ENCODE measurements at places on chromosomes 1 and 21.

GRCh38 chr1:109781806-109782205, 18.1 kb upstream of the EPS8L3 start:
- peaks cover 15% of the 10 kb centered on the region for H3K4me1 ChIP-seq
- no peak overlapping the region for H3K4me3 ChIP-seq
- no peak for DNase-seq
- no peaks in the 10 kb centered on the region for H3K36me3 ChIP-seq

GRCh38 chr1:97212671-97213070, 491.1 kb downstream of the PTBP2 start:
- H3K36me3 ChIP-seq, result no peaks in the 10 kb centered on the region
- H3K27ac ChIP-seq, result no peak overlapping the region
- no peak overlapping the region for H3K4me3 ChIP-seq
- H3K27me3 ChIP-seq, result no peaks in the 10 kb centered on the region
- DNase-seq, result no peak

DNA sequence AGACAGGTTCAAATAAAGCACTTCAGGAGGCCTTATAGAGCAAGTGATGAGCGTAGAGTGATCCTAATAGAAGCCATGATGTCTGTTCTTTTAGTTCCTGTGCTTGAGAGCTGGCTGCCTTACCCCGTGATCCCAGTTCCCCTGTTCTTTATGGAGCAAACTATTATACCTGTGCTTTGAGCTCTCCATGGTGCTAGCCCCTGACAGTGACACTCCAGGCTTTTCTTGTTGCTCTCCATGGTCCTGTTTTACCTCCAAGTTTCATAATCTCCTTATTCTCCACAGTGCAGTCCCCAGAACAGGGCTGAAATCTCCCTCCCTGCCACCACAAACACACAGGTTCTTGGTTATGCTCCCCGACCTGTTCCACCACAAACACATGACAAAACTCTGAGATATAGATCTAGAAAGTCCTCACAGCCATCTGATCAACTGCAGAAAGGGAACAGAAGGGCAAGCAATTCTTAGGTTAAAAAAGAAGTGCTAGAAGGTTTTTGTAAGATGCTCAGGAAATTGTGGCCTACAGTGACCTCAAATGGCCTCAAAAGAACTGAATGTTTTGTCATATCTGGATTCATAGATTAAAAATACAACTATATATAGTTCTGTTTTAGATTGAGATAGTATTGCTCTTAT, 6.0 kb downstream of the CADM3 start:
- DNase-seq, result peak; percentile 67
- H3K4me3 ChIP-seq, result no peak overlapping the region
- H3K36me3 ChIP-seq, result no peaks in the 10 kb centered on the region
- H3K27me3 ChIP-seq, result peaks cover 43% of the 10 kb centered on the region
- H3K27ac ChIP-seq, result no peak overlapping the region
- no peaks in the 10 kb centered on the region for H3K4me1 ChIP-seq

DNA sequence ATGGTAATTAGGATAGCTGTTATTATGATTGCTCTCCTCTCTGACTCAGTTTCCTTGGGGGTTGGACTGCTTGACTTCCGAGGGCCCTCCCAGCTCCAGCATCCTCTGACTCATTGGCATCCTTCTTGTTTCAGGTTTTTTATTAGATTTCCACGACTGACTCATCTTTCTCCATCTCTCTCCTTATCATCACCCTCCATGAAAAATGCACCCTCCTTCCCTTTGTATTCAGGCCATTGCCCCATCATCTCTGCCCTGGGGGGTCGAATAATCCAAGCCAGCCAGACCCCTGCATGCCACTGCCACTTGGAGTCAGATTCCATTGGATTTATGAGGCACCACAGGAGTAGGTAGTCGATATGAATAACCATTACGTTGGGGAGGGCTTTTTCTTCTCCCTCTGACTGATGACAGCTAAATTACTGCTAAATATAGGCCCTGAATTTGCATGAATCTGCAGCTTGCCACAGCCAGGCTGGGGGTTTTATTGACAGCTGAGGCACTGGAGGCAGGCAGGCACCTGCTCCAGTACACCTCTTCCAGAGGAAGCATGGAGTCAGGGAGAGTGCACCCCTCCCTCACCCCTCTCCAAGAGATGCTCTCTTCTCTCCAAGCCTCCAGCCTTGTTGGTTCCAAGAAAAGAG, 91.7 kb downstream of the C1orf94 start:
- no peaks in the 10 kb centered on the region for H3K36me3 ChIP-seq
- H3K4me3 ChIP-seq, result no peak overlapping the region

DNA sequence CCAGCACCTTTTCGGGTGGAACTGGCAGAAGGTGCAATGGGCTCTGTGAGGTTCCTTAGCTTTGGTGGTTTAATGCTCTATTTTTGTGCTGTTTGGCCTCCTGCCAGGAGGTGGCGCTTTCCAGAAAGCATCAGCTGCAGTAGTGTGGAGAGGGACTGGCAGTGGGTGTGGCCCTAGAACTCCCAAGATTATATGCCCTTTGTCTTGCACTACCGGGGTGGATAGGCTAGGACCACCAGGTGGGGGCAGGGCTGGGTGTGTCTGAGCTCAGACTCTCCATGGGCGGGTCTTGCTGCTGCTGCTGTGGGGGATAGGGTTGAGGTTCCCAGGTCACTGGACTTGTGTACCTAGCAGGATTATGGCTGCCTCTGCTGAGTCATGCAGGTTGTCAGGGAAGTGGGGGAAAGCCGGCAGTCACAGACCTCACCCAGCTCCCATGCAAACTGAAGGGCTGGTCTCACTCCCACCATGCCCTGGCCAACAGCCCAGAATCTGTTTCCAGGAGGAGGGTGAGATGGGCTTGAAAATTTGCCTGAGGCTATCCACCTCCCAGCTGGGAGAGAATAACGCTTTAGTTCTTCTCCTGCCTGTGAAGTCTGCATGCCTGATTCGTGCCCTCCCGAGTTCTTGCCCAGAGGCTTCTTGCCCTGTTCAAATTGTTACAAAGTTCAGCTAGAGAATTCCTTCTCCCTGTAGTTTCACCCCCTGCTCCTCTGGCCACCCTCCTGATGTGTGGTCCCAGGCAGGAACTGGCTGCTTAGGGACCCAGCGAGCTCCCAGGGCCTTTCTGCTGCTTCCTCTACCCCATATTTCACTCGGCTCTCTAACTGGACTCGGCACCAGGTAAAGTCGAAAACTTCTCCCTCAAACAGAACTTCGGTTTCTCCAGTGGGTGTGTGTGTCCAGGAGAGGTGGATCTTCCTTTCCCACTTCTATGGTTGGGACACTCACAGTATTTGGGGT, 76.5 kb upstream of the BTG3 start:
- no peak overlapping the region for H3K4me3 ChIP-seq
- peaks cover 4% of the 10 kb centered on the region for H3K27me3 ChIP-seq
- peaks cover 4% of the 10 kb centered on the region for H3K36me3 ChIP-seq
- H3K27ac ChIP-seq, result peak overlapping the region; percentile 29
- H3K4me1 ChIP-seq, result peaks cover 46% of the 10 kb centered on the region

DNA sequence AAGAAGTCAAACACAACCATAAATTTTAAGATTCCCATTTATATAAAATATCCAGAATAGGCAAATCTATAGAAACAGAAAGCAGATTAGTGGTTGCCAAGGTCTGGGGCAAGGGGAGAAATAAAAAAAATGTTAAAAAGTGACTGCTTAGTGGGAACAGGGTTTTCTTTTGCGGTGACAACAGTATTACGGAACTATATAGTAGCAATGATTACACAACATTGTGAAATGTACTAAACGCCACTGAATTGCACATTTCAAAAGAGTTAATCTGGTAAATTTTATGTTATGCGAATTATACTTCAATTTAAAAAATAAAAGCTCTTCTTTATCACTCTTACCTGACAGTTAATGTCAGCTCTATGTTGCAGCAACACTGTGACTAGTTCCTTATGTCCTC, 105.2 kb downstream of the ACBD6 start:
- H3K27me3 ChIP-seq, result no peaks in the 10 kb centered on the region
- H3K36me3 ChIP-seq, result peaks cover 26% of the 10 kb centered on the region
- H3K4me1 ChIP-seq, result no peaks in the 10 kb centered on the region
- H3K27ac ChIP-seq, result no peak overlapping the region

DNA sequence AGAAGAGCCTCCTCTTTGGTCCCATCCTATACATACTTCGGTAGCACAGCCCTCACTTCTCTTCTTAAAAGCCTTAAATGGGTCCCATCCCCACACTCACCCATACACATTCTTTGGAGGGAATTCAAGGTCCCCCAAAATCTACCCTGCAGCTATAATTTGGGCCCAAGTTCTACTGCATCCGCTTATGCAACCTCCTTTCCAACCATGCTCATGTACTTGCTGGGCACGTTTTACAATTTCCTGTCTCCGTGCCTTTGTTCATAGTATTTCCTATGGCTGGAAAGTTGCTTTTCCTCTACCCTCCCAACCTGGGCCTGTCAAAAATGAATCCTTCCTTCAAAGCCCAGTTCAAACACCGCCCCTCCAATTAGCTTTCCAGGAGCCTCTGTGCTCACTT, 99.7 kb downstream of the SLC45A1 start:
- H3K4me3 ChIP-seq, result no peak overlapping the region
- H3K27me3 ChIP-seq, result no peaks in the 10 kb centered on the region
- H3K27ac ChIP-seq, result peak overlapping the region; percentile 78
- H3K36me3 ChIP-seq, result peaks cover 43% of the 10 kb centered on the region
- no peak for DNase-seq

GRCh38 chr1:87428367-87428766, 99.7 kb downstream of the LMO4 start:
- no peak overlapping the region for H3K27ac ChIP-seq
- no peak for DNase-seq
- peaks cover 12% of the 10 kb centered on the region for H3K27me3 ChIP-seq
- no peaks in the 10 kb centered on the region for H3K36me3 ChIP-seq

DNA sequence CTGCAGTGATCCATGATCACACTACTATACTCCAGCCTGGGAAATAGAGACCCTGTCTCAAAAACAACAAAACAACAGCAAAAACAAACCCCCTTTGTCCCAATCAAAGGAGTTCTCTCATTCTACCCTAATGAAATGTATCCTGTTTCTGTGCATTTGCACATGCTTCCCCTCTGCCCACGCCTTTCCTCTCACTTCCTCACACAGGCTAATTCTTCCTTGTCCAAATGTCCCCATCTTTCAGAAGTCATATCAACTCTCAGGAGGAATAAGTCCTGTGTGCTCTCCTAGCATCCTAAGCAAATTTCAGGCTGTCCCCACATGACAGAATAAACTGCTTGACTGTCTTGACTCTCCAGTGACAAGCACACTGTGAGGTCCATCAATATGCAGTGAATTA, 8.1 kb upstream of the ATP1B1 start:
- DNase-seq, result no peak
- H3K27me3 ChIP-seq, result peaks cover 13% of the 10 kb centered on the region
- H3K4me3 ChIP-seq, result no peak overlapping the region
- no peak overlapping the region for H3K27ac ChIP-seq

DNA sequence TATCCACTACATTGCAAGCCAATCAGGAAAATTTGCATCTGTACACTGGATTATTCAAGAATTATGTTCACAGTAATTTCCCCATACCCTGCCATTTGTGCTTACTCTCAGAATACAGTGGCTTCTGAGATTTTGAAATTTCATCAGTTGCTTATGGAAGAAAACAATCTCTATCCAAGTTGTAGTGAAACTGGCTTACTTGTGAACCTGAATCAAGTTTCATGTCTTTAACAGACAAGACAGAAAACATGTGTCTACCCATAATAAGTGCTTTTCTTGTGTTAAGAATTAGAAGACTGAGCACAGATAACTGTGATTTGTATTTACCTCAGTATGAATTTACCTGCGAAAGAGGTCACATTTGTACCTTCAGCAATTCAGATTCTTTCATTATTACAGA, 672.7 kb upstream of the ADGRL2 start:
- no peaks in the 10 kb centered on the region for H3K4me1 ChIP-seq
- DNase-seq, result no peak
- H3K27me3 ChIP-seq, result no peaks in the 10 kb centered on the region
- no peak overlapping the region for H3K4me3 ChIP-seq
- no peak overlapping the region for H3K27ac ChIP-seq
- no peaks in the 10 kb centered on the region for H3K36me3 ChIP-seq

DNA sequence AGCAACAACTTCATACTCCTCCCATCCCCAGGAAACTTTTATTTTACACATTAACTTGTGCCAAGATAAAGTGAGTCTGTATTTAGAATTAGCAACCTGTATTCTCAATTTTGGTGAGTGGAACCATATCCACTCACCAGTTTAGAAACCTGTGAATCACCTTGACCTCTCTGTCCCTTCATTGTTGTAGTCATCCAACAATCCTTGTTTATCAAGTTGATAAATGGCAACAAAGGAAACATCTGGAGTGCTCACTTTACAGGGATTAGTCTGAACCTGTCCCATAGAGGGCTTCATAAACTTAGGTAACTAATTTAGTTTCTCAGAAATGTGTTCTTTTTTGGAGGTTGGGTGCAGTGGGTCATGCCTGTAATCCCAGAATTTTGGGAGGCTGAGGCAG, 3.9 kb upstream of the CLSPN start:
- no peak overlapping the region for H3K27ac ChIP-seq
- H3K27me3 ChIP-seq, result no peaks in the 10 kb centered on the region
- DNase-seq, result no peak
- peaks cover 23% of the 10 kb centered on the region for H3K4me1 ChIP-seq
- peaks cover 3% of the 10 kb centered on the region for H3K36me3 ChIP-seq
- H3K4me3 ChIP-seq, result no peak overlapping the region

DNA sequence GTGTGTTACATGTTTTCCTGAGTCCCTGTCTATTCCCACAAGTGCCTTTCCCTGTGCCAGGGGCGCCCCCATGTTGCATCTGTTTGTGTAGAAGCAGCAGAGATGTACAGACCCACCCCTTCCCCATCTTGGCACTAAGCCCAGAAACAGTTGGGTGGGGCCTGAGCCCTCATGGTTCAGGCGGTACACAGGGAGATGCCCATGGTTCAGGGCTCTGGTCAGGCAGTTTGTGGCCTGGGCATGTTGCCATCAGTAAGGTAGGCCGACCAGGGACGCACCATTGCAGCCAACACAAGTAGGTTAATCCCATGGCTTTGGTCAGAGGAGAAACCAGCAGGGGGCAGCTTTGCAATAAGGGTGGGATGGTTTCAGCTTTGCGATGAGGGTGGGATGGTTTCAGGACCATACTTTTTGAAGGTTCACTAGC, 914 bp upstream of the ADGRB2 start:
- DNase-seq, result peak; percentile 31
- H3K27ac ChIP-seq, result no peak overlapping the region
- H3K4me1 ChIP-seq, result peaks cover 29% of the 10 kb centered on the region
- H3K27me3 ChIP-seq, result peaks cover 88% of the 10 kb centered on the region
- H3K4me3 ChIP-seq, result no peak overlapping the region
- no peaks in the 10 kb centered on the region for H3K36me3 ChIP-seq

- no peak within 1 kb of the TSS for H3K27ac ChIP-seq
- H3K4me1 ChIP-seq, result no peaks in the 10 kb centered on the region
- H3K4me3 ChIP-seq, result no peak within 1 kb of the TSS
- no peaks in the 10 kb centered on the region for H3K36me3 ChIP-seq
- peak; percentile 37 for DNase-seq
Observed at GRCh38 chr1:202710070-202711045, at the start of gene SYT2. Gene SYT2 (minus strand): TSS chr1:202710454. CDS start chr1:202605772, 104,682 bp downstream.

DNA sequence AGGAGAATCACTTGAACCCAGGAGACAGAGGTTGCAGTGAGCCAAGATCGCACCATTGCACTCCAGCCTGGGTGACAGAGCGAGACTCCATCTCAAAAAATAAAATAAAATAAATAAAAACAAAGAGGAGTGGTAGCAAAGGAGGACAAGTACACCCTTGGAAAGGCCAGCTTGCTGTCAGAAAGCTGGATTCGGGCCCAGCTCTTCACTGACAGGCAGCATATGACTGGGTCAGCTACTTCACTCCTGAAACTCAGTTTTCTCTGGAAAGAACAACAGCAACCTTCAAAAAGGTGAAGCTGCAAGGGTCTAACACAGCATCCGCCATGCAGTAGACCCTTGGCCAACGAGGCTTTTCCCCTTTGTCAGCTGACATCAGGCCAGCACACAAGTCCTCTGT, 156.0 kb upstream of the TIAM1 start:
- DNase-seq, result no peak
- peaks cover 20% of the 10 kb centered on the region for H3K27me3 ChIP-seq
- no peak overlapping the region for H3K4me3 ChIP-seq
- no peak overlapping the region for H3K27ac ChIP-seq
- H3K4me1 ChIP-seq, result peaks cover 4% of the 10 kb centered on the region

GRCh38 chr1:24486331-24487065, 16.1 kb upstream of the RCAN3 start:
- H3K27me3 ChIP-seq, result no peaks in the 10 kb centered on the region
- H3K4me3 ChIP-seq, result peak overlapping the region; percentile 65
